A172 (cell line): ENCODE measurements at places on chromosomes 7 and 10. TPM values are rescaled to one million over a fixed set of nuclear protein-coding genes. Genes with fewer than 3 reads are reported as not detected.

Gene CYP2C19
- not detected in 2 replicates for total RNA-seq

Gene ABHD11
- 35.9 and 46.9 TPM in 2 replicates for total RNA-seq

Gene GATA3
- total RNA-seq = 0.12 and 0.46 TPM in 2 replicates

Gene CALML5
- not detected in 2 replicates for total RNA-seq

Gene SPAM1
- total RNA-seq = not detected in 2 replicates
